Stimulated activated CD4-positive, alpha-beta T cell treated with anti-CD3 and anti-CD28 coated beads, Interleukin-12 subunit alpha, Interleukin-12 subunit beta, amount 100 ng/mL, for 4 hours (primary cell): ENCODE measurements at places on chromosomes 12 and 14.

DNA sequence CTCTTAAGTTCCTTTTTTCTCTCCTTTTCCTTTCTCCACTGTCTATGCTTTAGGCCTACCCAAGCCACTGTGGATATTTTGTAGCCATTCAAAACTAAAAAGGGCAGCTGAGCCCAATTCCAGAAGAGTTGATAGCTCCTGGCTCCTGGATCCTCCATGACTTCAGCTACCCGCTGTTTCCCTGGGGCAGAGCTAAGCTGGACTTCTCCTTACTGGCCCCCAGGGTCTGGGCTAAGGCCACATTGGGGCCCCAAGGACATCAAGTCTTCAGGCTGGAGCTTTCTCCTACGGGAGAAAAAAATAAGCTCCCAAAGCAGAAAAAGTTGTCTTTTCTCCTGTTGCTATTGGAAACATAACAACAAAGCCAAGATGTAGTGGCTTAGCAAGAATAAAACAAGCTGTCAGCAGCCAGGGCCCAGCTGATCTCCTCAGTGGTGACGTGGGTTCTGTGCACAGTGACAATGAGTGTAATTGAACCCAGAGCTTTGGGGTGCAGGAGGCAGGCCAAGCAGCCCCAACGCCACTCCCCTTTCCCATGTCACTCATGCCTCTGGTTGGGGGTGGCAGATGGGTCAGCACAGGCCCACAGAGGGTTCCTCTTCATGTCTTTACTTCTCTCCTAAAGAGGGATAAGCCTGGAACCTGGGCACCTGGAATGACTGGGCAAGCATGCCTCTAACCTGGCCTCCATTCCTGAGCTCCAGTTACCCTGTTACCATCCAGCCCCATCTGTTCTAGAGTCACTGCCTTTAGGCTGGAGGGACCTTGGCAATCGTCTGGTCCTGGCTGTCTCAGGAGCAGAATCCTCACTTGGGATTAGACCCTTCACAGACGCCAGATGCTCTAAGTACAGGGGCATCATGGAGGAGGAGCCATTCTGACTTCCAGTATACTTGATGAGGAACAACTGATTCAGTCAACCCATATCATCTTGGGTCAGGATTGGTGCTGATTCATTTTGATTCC, 171.2 kb downstream of the ZFP36L1 start:
- DNase-seq = no peak

DNA sequence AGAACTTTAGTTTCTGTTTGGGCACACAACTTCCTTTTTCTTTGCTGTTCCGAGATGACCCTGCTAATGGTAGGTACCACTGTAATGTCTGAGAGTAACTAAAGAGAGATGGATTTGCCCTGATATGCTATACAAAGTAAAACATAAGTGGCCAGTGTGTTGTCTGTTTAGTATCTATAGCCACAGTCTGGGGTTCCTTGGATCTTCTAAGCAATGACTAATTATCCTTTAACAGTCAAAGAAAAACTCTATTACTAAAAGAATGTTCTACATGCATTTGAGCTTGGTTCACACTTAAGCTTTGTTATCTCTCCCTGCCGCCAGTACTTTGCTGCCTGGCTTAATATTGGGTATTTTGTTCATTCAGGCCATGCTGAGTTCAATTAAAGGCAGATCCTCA, 1051.9 kb upstream of the FLRT2 start:
- DNase-seq = no peak

DNA sequence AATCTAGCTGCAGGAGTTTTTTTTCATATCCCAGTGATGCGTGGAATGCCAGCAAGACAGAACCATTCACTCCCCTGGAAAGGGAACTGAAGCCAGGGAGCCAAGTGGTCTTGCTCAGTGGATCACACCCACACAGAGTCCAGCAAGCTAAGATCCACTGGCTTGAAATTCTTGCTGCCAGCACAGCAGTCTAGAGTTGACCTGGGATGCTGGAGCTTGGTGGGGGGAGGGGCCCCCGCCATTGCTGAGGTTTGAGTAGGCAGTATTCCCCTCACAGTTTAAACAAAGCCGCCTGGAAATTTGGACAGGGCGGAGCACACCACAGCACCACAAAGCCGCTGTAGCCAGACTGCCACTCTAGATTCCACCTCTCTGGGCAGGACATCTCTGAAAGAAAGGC, 86.9 kb upstream of the STXBP6 start:
- DNase-seq = no peak

- no peak for DNase-seq
These were observed 122.0 kb downstream of the TMEM117 start for GRCh38 chr12:43957732-43958372.

GRCh38 chr14:24377657-24378056, 9.7 kb downstream of the NFATC4 start:
- no peak for DNase-seq

GRCh38 chr14:72863216-72864006, 30.5 kb downstream of the DPF3 start:
- no peak for DNase-seq

- DNase-seq = no peak
These were observed 86.5 kb downstream of the PPM1H start for GRCh38 chr12:62848418-62848817.

DNA sequence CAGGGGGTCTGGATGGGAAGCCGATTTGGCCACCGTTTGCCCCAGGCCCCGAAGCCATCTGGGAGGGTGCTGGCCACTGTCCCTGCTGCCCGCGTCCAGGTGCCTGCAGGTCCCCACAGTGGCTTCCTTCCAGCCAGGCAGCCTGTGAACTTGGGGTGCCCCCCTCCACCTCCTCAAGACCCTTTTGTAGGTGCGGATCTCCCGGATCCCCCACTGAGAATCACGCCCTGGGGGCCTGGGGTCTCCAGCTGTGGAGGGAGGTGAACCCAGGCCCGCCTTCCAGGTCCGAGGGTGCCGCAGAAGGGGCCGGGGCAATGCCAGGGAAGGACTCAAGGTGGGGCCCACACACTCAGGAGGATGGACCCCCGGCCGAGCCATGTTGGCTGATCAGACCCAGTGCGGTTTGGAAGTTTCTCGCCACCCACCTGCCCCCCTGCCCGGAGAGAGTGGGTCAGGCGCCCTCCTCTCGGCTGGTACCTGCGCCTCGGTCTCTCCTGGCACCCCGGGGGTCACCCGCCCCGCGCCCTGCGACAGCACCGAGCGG, 1.7 kb downstream of the MMP17 start:
- DNase-seq = no peak

- DNase-seq = peak; percentile 34
These were observed 33.7 kb downstream of the PAH start for GRCh38 chr12:102883204-102883799.

- DNase-seq = no peak
These were observed 90.0 kb upstream of the EIF5 start for GRCh38 chr14:103243764-103244737.

DNA sequence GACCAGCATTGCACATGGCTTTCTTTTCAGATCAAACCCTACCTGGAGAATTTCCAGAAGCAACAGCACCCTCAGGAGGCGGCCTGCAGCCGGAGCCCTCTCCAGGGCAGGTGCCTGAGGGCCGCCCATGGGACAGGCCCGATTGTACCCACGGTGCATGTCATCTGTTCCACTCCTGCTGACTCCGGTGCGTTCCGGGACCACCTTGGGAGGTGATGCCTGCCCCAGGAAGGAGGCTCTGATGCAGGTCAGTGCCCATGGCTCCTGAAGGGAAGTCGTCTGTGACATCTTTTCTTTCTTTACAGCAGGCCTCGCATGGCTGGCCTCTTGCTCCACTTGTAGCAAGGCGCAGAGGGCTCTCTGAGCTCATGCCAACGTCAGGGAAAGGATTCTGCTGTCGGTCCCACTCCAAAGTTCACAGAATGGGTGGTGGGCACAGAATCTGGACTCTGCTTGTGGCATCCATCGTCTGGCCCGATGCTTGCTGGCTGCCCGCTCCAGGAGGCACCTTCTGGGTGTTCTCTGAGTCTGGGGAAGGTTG, 160.7 kb upstream of the RTL1 start:
- DNase-seq = no peak

GRCh38 chr12:11307143-11307542, 3.1 kb downstream of the PRB4 start:
- no peak for DNase-seq

DNA sequence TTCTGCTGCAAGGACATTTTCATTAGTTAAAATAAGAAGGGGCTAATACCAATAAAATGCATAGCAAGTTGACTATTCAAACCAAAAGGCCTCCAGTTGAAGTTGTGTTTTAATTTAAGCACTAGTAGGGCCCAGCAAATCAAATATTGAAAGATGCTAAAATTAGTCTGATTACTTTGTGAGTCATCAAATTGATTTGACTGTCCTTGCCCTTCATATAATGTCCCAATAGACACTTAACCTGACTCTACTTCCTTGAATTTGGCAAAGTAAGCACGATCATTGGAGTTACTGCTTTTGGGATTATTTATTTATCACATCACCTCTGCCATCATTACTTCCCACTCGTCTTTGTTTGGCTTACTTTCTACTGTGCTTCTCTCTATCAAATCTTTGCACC, 798.5 kb downstream of the DIO2 start:
- DNase-seq = no peak

DNA sequence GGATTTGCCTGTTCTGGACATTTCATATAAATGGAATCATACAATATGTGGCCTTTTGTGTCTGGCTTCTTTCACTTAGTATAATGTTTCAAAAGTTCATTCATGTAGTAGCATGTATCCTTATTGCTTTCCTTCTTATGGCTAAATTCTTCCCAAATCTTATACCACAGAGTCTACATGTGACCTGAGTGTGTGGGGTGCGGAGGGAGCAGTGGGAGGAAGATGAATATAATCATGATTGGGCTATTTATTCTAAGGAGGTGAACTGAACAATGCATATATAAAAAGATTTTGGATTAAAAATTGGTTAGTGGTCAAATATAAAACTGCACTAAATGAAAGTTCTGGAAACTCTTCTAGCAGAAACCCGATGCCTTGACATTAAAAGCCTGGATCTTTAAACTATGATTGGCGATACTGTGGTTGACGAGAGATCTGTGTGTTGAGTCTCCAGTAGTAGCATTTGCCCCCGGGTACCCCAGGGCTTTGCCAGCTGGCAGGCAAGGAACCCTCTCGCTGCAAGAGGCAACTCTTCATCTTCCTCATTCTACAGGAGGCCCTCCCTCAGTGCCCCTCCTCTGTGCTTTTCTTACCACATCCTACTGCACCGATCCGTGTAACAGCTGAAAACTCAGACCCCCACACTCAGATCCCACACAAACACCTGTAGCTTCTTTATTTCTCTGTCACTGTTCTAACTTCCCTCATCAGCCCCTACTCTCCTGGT, 2.6 kb downstream of the CYP46A1 start:
- DNase-seq = no peak

GRCh38 chr14:102554821-102555819, 37.3 kb upstream of the RCOR1 start:
- peak; percentile 54 for DNase-seq

GRCh38 chr12:52027085-52027843, 20.5 kb downstream of the TAMALIN start:
- no peak for DNase-seq

DNA sequence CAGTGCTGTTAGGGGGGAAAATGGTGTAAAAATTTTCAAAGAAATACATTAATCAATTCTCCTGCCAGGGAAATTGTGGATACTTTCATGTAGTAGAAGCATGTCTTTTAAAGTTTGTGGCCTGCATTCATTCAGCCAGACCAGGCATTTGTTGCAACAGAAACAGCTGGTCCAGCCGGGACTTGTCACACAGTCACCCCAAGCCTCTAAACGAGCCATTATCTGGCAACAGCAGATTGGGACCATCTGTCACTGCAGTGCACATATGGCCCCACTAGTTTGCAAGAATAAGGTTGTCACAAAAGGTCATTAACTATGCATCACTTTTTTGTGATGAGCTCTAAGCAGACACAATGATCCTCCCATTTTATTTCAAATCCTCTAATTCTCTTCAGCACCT, 193.9 kb downstream of the PHLDA1 start:
- DNase-seq = no peak

GRCh38 chr14:74835645-74836250, 40.2 kb downstream of the PROX2 start:
- no peak for DNase-seq

- DNase-seq = peak; percentile 8
These were observed 129.3 kb downstream of the ZFP36L1 start for GRCh38 chr14:68663385-68664076.

DNA sequence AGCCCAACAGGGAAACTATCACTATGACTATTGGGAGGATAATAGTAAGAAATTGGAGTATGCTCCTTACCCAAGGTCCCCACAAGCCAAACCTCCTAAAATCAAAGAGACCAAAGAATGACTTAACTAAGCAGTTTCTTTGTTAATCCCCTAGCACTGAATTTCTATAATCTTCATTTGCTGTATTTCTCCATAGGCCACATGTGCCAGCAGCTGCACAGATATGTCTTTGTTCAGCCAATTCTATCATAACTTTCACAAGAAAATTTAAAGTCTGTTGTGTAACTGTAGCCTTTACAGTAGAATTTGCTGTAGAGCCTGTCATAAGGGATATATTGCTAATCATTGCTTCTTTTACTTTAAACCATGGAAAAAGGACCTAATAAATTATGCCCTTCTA, 104.0 kb downstream of the RIN3 start:
- no peak for DNase-seq

DNA sequence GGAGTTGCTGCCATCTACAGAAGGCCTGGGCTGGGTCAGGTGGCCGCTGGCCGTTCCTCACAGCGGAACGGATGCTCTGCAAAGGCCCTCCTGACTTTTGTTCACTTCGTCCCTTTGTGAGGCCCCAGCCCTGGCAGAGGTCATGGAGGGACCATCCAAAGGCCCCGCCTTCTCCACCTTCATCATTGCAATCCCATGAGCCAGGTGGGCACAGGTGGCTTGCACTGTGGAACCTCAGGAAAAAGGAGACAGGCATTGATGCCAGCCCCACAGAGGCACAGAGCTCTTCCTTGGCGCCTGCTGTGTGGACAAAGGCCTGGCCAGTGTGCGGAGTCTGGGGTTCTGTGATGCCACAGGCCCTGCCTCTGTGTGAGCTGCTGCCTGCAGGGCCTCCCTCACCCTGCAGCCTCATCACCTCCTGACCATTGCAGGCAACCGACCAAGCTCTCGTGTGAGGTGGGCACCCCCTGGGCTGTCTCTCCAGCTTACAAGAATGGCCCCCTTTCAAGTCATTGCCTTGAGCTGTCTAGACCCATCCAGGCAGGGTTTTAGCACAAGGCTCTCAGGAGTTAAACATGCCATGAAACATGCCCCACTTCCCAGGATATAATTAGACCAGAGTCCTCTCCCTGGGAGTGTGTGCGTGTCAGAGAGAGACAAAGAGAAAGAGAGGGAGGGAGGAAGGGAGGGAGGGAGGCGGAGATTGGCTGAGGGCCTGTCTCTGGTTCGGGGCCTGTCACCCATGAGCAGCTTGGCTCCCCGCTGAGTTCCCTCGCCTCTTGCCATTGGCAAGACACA, 19.3 kb downstream of the NFKBIA start:
- DNase-seq = no peak

DNA sequence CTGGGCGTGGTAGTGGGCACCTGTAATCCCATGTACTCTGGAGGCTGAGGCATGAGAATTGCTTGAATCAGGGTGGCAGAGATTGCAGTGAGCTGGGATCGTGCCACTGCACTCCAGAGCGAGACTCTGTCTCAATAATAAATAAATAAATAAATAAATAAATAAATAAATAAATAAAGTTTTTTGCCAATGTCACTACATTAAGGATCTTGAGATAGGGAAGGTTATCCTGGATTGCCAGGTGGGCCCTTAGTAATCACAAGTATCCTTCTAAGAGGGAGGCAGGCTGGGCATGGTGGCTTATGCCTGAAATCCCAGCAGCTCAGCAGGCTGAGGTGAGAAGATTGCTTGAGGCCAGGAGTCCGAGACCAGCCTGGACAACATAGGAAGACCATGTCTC, 4.5 kb upstream of the FBXW8 start:
- DNase-seq = no peak

- peak; percentile 69 for DNase-seq
These were observed 179.0 kb upstream of the RGS6 start for GRCh38 chr14:71753126-71753830.

- DNase-seq = no peak
These were observed 82.2 kb downstream of the PLEKHG7 start for GRCh38 chr12:92784797-92785562.
